ENCODE measurements at places on chromosomes 12 and 14.
A peak's percentile ranks its signal among the peaks of the same experiment; 100 is the strongest.

DNA sequence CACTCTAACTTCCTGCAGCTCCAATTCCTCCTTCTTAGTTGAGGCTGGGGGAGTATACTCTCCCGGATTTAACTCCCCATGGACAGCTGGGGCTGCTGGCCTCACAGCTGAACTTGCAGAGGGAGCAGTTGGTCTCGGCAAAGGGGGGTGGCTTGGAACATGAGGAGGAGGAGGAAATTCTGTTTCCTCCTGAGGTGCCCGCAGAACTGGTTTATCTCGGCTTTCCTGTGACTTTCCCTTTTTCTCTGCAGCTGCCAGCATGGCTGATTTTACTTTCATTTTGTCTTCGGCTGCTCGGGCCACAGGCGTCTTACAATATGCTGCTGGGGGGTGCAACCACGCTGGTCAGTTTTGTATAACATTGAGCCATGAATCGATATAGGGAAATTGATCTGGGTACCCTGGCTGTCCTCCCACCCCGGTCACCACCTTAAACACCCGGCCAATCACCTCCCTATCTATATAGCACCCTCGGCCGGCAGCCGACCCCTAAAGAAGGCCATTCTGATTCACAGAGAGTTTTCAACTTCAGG lies 1317.6 kb downstream of the TMEM121 start:
- peak; percentile 46 for DNase-seq

DNA sequence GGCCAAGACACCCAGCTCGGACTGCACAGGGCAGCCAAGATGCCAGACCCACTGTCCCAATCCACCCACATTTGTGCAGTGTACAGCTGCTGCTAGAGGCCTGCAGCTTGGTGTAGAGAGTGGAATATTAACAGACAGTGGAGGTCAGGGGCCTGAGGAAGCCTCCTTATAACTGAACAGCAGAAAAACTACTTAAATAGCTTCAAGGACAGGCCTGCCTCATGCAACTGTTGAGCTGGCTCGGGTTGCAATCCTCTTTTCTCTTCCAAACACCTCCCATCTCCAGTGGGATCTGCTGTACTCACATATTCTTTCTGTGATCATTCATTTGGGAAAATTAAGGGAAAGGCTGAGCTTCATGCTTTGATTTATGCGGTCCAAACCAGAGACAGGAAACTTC lies 1043.2 kb upstream of the TMEM132C start:
- no peak for DNase-seq

DNA sequence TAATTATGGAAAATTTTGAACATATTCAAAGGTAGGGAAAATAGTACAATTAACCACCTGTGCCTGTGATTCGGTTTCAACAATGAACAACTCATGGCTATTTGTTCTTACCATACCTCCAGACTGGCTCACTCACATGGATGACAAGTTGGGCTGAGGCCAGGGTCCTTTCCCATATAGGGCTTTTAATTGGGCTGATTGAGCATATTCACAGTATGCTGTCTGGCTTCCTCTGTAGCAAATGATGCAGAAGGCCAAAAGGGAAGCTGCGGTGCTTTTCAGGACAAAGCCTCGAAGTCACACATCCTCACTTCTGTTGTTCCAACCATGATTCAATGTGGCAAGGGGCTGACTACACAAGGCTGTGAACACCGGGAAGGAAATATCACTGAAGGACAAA lies 297.5 kb upstream of the SLC16A7 start:
- no peak for DNase-seq

DNA sequence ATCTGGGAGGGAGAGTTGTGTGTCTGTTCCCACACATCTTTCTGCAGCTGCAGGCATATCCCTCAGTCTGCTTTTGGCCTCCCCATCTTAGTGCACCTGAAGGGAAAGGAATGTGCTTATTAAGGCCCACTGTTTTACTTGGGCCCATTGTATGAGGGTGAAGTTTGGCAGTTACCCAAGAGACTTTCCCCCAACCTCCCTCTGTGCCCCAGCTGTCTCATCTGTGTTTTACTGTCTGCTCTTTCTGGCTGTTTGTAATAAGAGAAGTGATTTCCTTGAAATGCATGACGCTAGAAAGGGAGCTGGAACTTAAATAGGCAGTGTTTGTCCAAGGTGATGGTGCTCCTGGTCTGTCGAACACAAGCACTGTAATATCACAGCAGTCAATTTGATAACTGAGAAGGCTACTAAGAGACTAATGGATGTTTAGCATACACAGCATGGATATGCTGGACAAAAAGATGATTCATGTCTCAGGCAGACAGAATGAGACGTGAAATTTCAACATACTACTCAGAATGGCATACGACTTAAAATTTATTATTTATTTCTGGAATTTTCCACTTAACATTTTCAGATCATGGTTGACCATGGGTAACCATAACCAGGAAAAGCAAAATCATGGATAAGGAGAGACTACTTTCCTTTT lies 43.6 kb downstream of the FSCB start:
- no peak for DNase-seq

DNA sequence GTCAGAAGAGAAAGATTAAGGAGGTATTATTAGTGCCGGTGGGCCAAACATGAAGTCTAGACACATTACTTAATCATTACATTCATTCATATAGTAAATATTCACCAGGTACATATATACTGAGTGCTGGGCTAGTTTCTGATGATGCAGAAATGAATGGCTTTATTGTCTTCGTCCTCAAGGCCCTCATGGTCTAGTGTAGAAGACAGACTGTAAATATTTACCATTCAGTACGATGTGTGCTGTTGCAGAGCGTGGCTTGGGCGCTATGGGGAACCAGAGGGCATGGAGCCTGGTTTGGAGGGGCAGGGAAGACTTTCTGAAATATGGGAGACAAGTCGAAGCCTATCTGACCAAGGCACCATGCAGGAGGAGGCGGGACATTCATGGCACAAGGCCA lies 37.0 kb upstream of the TCL1B start:
- no peak for DNase-seq

GRCh38 chr12:112575559-112576067 lies 156.9 kb downstream of the PTPN11 start:
- DNase-seq = no peak

GRCh38 chr14:104537613-104537988 lies 42.0 kb upstream of the C14orf180 start:
- DNase-seq = no peak

All from activated T-cell treated with anti-CD3 and anti-CD28 coated beads, Interleukin-2, amount 50 U/mL, for 48 hours (primary cell).